ENCODE measurements at places on chromosomes 2 and 18.

- DNase-seq = no peak
These were observed 45.4 kb downstream of the RABL2A start for GRCh38 chr2:113672326-113672932.

DNA sequence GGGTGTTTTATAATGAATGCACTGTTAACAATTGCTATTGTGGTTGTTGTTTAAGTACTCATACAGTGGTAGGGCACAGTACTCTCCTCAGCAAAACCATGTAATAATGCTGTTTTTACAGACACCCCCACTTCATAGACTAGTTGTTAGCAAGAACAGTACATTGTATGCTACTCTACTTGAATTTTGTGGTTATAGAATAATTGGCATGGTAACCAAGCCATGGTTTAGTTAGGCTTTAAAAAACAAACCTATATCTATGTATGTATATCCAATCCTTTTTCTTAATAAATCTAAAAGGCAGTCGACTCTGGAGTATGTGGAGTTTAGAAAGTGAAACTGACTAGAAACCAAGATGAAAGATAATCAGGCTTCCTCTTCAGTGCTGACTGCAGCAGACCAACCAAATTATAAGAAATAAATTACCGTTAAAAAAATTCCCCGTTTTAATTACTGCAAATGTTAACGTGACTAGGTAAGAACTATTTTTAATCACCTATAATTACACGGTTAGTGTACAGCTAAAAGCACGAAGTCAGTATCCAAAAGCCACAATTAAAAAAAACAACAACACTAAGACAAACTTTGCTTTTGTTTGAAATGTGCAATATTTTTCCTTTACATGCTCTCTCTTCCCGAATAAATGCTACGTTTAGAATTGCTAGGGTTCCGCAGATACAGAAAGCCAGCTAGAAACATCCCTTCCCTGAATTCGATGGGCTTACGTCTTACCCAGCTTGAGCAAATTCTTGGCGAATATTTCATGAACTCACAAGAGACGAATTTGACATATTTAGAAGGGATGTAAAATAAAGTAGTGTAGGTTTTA is 113.3 kb upstream of the SERTAD2 start:
- DNase-seq = peak; percentile 56

DNA sequence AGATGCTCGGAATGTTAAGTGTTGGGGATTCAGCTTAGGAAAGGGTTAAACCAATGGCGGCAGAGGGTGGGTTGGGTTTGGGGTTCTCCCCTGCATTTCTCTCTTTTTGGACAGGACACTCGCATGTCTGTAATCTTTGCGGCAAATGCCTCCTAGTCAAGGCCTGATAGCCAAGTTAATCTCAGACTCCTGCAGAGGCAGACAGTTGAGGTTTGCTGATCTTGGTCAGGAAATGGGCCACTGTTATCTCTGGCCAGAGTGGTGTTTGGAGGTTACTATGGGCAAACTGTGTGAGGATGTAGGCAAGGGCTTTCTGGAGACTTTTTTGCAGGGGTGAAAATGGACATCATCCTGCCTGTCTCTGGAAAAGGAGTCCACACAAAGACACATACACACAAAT is 188.8 kb downstream of the SETBP1 start:
- DNase-seq = no peak

- no peak for DNase-seq
These were observed 4.1 kb downstream of the CCDC195 start for GRCh38 chr2:224711859-224712665.

- no peak for DNase-seq
These were observed 203.7 kb downstream of the HDAC4 start for GRCh38 chr2:239197146-239197545.

- peak; percentile 35 for DNase-seq
These were observed 123.0 kb downstream of the ACAA2 start for GRCh38 chr18:49690312-49690711.

- DNase-seq = no peak
These were observed 38.5 kb upstream of the SNED1 start for GRCh38 chr2:240959941-240960308.

DNA sequence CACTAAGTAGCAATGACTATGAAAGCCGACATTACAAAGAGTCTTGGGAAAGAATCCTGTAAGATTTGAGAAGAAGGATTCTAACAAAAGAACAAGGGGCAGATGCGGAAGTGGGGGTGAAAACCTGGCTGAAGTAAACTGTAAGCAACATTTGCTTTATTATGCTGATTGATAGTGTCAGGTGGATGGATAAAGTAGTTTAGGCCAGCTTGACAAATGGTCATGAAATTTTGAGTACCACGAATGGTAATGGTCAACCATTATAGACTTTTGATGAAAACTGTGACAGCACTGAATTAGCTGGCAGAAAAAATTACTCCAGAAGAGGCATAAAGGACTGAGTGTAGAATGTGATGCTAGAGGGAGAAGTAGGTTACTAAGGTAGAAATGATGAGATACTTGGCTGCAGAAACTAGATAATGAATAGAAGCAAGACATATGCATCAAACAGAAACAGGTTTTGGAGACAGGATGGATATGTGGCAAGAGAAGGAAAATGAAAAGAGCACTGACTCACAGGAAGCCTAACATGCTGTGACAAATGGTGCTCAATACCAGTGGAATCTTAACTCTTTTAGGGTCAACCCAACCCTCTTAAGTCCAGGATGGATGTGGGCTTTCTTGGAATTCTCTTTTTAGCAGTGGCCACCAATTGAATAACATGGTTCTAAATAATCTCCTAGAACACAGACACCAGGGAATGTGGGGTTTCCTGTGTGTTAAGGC is 6.8 kb downstream of the THUMPD2 start:
- peak; percentile 59 for DNase-seq

GRCh38 chr2:149954981-149955600 is 367.5 kb upstream of the MMADHC start:
- DNase-seq = no peak

DNA sequence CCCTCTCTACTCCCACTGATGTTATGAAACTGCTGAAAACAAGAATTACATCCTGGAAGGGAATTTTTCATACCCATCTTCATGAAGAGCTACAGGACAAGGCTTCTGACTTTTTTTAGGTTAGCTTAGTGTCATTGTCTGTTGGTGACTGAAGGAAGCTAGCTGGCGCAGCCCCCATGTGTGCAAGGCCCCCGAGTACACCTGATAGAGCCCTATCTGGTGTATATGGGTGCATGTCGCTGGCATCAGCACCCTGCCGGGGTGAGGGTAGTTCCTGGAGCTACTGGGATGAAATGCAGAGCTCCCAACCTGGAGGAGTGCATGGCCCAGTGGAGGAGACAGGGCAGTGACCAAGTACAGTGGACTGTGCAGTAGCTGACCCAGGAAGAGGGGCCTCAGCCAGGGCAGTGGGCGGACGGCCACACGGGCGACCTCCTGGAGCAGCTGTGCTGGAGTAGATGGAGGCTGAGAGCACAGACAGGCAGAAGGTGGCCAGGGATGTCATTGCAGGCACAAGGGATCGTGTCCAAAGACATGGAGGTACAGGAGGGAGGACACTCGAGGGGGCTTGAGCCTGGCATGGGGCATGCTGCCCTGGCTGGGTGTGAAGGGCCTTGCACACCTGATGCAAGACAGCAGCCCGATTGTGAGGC is 12.1 kb downstream of the IMPA2 start:
- DNase-seq = no peak

- DNase-seq = no peak
These were observed 24.6 kb downstream of the CDH2 start for GRCh38 chr18:28152354-28152753.

DNA sequence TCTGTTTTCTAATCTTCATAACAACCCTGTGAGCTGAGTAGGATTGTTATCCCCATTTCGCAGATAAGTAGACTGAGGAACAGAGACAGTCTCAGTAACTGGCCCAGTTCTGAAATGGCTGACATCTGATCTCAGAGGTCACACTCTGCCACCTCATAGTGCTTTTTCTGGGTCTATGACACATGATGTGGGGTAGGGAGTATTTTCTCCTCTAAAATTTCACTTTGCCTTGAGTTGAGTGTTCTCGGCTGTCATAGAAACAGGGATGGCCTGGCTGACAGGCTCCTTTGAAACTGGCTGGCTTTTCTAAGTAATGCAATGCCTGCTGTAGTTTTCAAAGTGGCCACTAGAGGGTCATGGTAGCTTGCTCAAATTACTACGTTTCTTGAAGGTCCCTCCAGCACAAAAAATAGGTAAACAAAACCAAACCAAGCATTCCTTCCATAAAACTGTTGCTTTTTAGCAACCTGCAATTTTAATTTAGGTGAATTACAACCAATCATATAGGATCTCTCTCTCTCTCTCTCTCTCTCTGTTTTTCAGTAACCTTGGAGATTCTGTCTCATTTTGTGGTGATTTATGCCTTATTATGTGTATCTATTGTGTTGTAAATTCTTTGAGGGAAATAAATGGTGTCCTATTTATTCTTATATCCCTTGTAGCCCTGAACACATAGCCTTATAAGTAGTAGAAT is 84.2 kb upstream of the TTN start:
- DNase-seq = peak; percentile 68

Data from activated CD4-positive, alpha-beta T cell treated with anti-CD3 and anti-CD28 coated beads, Interleukin-2, amount 50 U/mL, for 16 hours (primary cell).